ENCODE measurements at places on chromosomes 7 and 10.

DNA sequence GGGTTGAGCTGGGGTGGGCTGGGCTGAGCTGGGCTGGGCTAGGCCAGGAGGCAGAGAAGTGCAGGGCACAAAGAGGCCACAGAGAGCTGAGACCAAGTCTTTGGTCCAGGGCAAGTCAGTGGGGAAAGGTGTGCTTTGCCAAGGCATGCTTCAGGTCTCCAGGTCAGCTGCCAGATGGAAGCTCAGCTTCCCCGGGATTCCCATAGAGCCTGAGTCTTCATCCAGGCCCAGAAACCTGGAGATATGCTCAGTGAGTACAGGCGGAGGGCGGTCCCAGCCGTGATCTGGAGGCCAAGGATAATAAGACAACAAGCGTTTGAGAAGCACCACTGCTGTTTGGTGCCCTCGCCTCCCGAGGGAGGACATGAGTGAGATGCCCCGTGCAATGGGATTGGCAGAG is 4.7 kb upstream of the CALN1 start:
- no peak for DNase-seq

DNA sequence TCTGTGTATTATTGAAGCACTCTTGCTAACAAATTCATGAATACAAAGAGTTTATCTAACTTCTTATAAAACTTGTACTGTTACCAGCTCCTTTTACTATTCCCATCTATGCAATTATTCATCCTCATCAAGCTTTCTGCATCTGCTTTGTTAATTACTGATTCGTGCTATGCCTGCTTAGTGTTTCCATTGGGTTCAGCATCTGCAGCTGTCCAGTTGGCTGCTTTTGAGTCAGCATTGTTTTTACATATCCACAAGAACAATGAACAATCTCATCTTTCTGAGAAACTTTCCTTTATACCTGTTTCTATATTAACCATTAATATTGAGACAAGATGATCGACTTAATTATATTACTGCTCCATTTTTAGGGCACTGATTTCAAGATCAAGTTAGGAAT is 19.6 kb upstream of the ANLN start:
- no peak for DNase-seq

- no peak for DNase-seq
Measured at GRCh38 chr7:104415700-104416099, 87.3 kb downstream of the LHFPL3 start.

DNA sequence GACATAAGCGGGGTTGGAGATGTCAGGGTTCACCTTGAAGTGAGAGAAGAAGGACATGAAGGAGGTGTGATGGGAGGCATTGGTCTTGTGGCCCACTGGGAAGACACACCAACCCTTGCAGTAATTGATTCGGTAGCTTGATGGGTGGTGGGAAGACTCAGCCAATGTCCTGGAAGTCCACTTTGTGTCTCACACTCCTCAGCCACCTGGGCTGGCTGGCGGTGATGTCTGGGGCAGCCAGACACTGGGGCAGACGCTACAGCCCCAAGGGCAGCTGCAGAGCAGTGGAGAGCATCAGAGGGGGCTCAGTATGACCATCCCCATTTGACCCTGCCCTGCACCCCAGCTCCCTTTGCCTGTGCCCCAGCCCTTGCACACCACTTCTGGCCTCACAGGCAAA is 16.7 kb upstream of the DRGX start:
- DNase-seq, result no peak

DNA sequence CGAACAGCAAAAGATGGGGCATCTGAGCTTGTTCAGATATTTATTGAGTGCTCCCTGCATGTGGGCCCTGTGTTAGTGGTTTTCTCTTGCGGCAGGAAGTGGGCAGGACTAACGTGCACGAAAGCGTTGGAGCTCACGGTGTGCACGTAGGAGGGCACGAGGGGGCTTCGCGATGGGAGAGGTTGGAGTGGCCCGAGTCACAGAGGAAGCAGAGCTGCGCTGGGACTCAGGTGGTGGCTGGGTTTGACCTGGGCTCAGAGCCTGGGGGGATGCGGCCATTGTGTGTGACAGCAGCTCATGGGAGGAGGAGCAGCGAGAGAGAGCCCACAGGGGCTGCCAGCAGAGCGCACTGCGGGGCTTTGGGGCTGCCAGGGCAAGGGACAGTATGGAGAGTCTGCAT is 7.7 kb downstream of the ZSCAN25 start:
- no peak for DNase-seq

GRCh38 chr10:104330168-104331110 is 7.8 kb downstream of the ITPRIP start:
- no peak for DNase-seq

GRCh38 chr7:117973975-117974374 is 100.7 kb upstream of the CTTNBP2 start:
- no peak for DNase-seq

DNA sequence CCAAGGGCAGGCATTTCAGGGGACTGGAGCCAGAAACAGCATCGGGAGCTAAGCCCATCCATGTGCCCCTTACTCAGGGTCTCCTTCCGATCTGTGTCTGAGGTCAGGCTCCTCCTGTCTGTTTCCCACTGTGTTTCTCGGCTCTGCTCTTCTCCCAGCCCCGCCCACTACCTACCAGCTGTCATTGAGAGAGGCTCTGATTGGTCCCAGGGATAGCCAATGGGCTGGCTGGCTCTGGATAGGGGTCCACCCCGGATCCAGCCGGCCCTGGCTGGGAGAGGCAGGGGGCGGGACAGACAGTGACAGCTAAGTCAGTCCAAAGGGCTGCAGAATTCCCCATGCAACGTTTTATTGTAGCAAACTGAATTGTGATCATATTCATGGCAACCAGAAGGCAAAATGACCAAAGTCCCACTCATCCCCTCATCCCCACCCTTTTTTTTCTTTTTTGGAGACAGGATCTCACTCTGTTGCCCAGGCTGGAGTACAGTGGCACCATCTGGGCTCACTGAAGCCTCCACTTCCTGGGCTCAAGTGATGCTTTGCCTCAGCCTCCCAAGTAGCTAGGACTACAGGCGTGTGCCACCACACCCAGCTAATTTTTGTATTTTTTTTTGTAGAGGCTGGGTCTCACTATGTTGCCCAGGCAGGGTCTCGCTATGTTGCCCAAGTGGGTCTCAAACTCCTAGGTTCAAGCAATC is 76.3 kb downstream of the CLIP2 start:
- no peak for DNase-seq

GRCh38 chr7:80186721-80187120 is 52.1 kb downstream of the GNAI1 start:
- no peak for DNase-seq

GRCh38 chr7:113142385-113143119 is 24.2 kb upstream of the SMIM30 start:
- DNase-seq, result no peak

GRCh38 chr7:128743112-128743772 is 4.1 kb downstream of the CALU start:
- DNase-seq, result no peak

DNA sequence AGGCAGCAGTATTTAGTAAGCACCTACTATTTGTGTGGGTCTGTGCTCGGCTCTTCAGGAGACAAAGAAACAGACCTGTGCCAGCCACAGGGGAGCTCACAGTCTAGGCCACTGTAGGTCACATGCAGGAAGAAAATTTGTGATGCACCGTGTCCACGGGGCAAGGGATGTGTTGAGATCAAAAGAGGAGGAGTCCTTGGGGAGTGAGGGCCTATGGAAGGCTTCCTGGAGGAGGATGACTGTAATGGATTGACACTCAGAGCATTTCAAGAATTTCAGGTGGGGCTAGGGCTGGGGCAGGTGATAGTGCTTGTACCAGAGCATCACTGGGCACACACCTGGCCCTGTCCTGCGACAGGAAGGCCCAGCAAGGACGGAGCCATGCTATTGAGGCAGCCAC is 102.7 kb downstream of the ZMIZ1 start:
- no peak for DNase-seq

GRCh38 chr7:141291541-141291940 is 217.7 kb downstream of the TMEM178B start:
- peak; percentile 59 for DNase-seq

DNA sequence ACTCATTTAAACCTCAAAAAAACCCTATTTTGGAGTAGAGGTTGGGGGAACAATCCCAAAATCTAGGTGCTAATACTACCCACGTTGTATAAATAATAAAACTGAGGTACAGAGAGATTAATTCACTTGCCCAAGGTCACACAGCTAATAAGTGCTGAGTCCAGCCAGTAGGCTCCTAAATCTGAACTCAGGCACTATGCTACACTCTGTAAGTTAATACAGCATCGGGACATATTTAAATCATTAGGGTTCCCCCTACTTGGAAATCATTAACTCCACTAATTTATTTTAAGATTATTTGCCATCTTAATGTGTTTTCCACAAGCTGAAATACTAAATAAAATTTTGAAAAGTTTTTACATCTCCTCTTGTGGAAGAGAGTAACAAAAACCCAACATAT is 24.2 kb downstream of the PIP4K2A start:
- DNase-seq, result no peak

- no peak for DNase-seq
Measured at GRCh38 chr10:118868589-118868988, 113.8 kb upstream of the CACUL1 start.

DNA sequence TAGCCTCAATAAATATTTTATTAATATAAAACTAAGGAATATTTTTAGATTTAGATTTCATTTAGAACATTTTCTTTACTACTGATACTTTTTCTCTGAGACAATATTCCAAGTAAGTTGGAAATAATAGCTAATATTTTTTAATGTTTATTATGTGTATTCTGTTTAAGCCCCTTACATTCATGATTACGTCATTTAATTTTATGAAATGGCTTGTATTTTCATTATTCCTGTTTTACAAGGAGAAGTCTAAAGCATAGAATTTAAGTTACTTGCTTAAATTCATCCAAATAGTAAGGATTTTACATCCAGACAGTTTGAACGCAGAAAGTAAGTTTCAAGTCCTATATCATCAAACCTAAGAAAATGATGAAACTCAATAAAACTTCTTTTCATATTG is 6.1 kb downstream of the DGKB start:
- no peak for DNase-seq

- DNase-seq, result no peak
Measured at GRCh38 chr10:56298941-56299340, 62.1 kb downstream of the ZWINT start.

- DNase-seq, result no peak
Measured at GRCh38 chr10:77855404-77856155, 71.0 kb downstream of the DLG5 start.

GRCh38 chr10:5592070-5592469 is 67.3 kb downstream of the CALML3 start:
- no peak for DNase-seq

DNA sequence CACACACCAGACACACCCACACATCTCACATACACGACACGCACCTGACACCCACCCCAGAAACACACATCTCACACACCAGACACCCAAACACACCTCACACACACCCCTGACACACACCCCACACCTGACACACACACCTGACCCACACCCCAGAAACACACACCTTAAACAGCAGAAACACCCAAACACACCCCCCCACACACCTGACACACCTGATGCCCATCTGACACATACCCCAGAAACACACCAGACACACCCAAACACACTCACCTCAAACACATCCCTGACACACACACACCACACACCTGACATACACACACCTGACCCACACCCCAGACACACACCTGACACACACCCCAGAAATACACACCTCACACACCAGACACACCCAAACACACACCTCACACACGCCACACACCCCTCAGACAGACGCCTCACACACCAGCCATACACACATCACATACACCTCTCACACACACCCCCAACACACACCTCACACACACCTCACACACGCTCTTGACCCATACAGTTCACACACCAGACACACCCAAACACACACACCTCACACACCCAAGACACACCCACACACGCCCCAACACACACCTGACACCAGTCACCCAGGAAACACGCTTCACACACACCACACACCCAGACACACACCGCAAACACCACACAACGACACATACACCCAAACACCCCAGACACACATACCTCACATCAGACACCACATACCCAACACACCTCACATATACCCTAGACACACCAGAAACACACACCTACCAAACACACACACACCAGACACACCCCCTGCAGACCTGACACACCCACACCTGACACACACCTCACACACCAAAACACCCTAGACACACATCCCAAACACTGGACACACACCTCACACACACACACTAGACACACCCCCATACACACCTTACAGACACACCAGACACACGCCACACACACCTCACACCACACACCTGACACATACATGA is 1.7 kb upstream of the CALY start:
- DNase-seq, result no peak

- peak; percentile 17 for DNase-seq
Measured at GRCh38 chr10:96395931-96396877, 37.4 kb upstream of the OPALIN start.

DNA sequence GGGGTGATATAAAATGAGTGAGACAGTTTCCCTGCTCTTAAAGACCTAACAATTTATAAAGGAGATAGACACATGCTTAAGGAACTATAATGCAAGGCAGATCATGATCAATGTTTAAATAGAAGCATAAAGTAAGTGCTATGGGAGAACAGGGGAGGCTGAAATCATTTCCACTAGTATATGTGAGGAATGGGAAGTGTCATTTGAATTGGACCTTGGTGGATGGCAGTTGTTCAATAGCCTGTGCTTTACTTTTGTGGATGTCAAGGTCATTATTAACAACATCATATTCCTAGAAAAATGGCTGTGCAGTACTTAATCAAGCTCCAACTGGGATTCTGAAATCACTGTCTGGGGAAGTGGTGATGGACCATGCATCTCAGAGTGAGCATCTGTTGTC is 14.7 kb downstream of the NPY start:
- DNase-seq, result no peak

GRCh38 chr10:78623578-78624215 is 445.1 kb upstream of the ZMIZ1 start:
- no peak for DNase-seq

DNA sequence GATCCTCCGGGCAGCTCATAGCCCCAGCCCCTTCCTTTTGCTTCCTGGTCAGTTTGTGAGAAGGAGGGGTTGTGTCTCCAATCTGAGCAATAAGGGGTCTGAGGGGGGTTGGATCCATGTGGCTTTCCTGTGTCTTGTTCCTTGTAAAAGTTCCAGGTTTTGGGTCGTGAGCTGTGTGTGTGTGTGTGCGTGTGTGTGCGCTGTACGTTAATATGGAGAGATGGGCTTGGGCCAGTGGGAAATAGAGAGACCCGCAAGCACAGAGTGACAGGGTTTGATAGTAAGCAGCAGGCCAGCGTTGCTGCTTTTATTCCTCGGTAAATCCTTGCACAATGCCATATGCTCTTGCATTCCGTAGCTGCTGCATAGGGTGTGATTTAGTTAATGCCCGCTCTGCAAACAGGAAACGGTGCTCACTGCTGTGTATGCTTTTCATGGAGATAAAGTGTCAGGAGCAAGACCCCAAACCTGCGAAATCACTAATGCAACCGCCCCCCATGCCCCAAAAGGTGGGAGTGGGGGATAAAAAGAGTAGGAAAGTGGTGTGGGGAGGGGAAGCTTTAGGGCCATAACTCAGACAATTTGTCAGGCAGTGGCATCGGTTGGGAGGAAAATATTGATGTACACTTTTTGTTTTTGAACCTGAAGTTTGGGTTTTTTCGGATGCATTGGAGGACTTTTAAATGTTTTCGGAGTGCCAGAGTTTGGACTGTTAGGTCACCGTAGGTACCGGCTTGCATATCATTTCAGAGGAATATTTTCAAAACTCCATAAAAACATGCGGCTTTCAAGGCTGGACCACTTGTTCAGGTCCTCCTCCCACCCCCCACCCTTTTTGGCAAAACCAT is 108.7 kb downstream of the TCF7L2 start:
- DNase-seq, result no peak

GRCh38 chr10:3775696-3776551 is 9.1 kb downstream of the KLF6 start:
- DNase-seq, result peak; percentile 20

Data from GF-D8 (cell line).